ENCODE measurements at places on chromosomes 1 and 21.

DNA sequence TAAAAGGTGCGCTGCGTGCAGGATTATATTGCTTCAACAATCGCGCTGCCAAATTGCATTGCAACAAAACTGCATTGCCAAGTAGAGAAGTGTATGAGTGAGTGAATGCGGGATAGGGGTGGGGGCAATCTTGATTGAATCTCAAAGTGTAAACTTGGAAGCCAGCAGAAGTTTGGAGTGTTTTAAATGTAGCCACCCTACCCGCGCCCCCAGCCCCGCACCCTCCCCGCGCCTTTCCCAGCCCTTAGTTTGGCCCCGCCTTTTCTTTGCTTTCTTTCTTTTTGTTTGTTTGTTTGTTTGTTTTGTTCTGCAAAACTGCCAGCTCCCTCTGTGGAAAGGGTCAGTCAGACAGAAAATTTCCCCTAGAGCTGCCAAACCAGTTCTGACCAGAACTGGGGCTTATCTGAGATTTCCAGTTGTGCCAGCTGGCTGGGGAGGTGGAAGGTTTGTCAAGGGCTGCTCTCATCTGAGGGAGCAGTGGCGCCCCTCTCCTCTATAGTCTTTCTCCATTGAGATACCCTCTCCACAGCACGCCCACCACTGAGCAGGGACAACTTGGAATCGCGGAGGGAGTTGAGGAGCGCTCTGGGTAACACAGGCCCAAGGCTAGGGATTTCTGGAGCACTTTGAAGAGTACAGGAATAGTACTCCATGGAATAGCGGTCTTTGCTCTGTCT, 666 bp upstream of the BEND5 start:
- DNase-seq = no peak

- DNase-seq = no peak
Measured at GRCh38 chr1:31752952-31753475, 11.1 kb downstream of the ADGRB2 start.

GRCh38 chr1:36580524-36580923, 97.8 kb upstream of the CSF3R start:
- DNase-seq = no peak

- DNase-seq = no peak
Measured at GRCh38 chr1:66073388-66073787, 280.7 kb downstream of the PDE4B start.

DNA sequence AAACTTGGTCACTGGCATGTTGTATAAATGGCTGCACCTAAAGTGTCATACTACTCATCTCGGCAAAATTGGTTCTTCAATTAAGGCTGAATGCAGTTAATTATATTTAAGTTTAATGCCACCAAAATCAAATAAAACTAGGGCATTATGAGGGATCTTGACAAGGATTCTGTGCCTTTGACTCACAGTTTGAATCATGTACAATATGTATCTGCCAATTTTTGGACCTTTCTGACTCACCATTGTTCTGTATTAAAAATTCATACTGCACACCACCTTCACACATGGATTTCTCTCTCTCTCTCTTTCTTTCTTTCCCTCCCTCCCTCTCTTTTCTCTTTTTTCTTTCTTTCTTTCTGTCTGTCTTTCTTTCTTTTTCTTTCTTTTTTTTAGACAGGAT, 14.1 kb upstream of the STXBP3 start:
- no peak for DNase-seq
